ENCODE measurements at places on chromosomes 13 and 19. TPM values are rescaled to one million over a fixed set of nuclear protein-coding genes. Genes with fewer than 3 reads are reported as not detected.

Gene ZNF83
- polyA plus RNA-seq = 10.7 TPM

DNA sequence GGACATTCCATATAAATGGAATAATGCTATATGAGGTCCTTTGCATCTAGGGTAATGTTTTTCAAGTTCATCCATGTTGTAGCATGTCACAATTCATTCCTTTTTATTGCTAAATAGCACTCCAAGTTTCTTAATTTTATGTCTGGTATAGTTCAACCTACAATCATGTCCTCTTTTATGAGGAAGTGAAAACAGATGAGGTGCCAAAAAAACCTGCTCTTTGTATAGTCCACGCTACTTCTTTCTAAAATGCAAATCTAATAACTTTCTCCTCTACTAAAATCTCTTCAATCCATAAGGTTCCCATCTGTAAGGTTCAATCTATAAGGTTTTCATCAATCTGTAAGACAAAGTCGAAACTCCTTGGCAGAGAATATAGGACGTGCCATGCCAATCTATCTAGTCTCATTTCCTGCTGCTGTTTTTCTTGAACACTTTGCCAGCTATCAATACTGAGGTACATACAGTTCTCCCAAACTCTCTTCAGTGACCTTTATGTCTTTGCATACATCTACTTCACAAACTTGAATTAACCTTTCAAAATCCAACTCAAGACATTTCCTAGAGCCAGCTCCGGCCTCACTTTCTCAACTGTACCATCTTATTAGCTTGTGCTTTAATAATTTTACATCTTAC lies 33.7 kb downstream of the INTS6 start:
- H3K27ac ChIP-seq = no peak overlapping the region
- H3K36me3 ChIP-seq = peaks cover 7% of the 10 kb centered on the region
- H3K4me1 ChIP-seq = peaks cover 7% of the 10 kb centered on the region
- no peak for DNase-seq

Gene ATP7B
- 3.2 TPM for polyA plus RNA-seq

DNA sequence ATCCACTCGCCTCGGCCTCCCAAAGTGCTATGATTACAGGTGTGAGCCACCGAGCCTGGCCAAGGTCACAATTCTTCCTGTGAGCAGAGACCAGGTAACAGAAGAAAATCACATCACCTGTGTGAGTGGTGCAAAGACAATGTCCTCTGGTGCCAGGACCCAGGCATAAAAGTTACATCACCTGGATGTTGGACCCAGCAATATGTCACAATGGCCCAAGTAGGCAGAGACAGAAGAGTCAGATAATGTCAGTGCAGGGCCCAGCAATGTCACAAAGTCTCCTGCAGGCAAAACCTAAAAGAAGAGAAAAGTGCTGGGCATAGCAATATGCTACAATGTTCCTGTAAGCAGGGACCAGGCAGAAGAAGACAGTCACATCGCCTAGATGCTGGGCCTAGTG lies 5.5 kb upstream of the ZNF724 start:
- H3K4me1 ChIP-seq = no peaks in the 10 kb centered on the region
- H3K27ac ChIP-seq = no peak overlapping the region
- no peak overlapping the region for H3K4me3 ChIP-seq
- no peak for DNase-seq
- no peaks in the 10 kb centered on the region for H3K27me3 ChIP-seq

DNA sequence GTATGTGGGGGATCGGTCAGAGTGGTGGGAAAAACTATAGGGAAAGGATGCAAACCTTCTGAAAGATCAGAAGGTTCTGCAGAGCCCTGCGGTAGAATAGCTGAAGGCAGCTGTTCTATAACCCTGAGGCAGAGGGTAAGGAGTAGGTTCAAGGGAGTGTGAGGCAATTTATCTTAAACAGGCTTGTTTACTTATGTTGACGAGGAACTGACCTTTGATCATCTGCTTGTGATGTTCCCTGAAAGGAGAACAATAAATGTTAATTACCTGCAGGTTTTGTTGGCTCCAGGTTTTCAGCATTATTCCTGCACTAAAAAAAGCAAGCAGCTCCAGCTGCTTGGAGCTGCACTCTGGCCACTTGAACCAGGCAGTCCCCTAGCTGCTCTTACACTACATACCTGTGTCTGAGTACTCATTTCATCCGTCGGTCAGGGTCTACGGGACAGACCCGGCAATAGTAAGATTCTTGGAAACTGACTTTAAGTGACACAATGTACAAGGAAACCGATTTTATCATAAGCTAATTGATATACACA lies 202.1 kb downstream of the TBC1D4 start:
- no peak overlapping the region for H3K4me3 ChIP-seq
- no peaks in the 10 kb centered on the region for H3K4me1 ChIP-seq
- DNase-seq = no peak
- H3K27me3 ChIP-seq = no peaks in the 10 kb centered on the region

GRCh38 chr13:110116072-110116487 lies 190.9 kb downstream of the COL4A1 start:
- H3K36me3 ChIP-seq = no peaks in the 10 kb centered on the region
- no peak overlapping the region for H3K4me3 ChIP-seq
- peaks cover 6% of the 10 kb centered on the region for H3K27me3 ChIP-seq
